CD4-positive, alpha-beta T cell (primary cell): ENCODE measurements at places on chromosomes 13 and 19.

DNA sequence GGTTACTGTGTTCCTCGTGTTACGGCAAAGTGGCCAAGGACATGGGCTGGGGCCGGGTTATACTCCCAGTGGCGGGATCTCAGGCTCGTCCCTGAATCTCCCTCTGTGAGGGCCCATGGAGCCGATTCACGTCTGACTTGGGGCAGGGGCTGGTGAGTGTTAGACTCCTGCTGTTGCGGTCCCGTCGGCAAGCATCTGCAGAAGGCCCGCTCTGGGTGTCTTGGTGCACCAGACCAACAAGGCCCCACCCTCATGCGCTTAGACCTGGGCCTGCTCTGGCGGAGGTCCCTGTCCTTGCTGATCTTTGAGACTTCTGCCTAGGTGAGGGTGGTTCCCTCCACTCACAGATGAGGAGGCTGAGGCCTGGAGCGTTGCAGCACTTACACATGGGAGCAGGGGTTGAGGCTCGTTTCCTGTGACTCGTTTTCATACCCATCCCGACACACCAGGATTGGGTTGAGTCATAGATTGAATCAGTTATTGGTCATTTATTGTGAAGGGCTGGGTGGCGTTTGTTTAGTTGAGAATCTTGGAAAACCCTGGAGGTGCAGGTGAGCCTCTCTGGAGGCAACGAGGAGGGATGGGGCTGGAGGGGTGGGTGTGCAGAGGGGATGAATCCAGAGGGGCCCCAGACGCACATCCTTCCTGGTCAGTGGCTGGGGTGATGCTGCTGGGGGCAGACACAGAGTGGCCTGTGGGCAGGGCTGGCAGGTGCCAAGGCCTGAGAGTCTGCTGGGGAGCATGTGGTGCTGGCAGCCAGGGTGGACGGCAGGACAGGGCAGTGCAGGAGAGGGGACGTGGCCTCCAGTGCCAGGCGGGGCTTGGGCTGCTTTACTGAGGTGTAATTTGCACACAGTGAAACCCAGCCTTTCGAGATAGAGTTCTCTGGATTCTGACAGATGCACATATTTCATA lies 4.6 kb downstream of the EPN1 start:
- no peak for DNase-seq

GRCh38 chr13:97141097-97141496 lies 81.0 kb upstream of the MBNL2 start:
- DNase-seq = no peak

GRCh38 chr13:50208826-50209335 lies 193.6 kb downstream of the KCNRG start:
- no peak for DNase-seq

GRCh38 chr13:79581870-79582315 lies 100.9 kb downstream of the NDFIP2 start:
- no peak for DNase-seq

GRCh38 chr13:83914368-83914767 lies 32.1 kb upstream of the SLITRK1 start:
- no peak for DNase-seq

DNA sequence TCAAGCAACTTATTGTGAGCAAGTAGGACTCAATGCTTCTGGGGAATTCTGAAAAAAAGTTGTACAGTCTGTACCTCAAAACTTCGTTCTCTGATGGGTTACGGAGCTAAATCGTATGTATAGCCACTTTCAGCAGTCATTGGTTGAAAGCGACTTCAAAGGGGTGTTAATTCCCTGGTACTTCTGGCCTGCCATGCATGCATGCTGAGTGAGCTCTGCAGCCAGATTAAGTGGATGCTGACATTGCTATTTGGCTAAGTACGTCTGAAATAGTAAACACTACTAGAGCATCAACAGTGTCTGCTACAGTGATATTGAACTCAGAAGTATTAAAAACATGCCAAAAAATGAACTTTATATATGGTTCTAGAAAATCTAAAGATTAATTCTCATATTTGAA lies 1183.1 kb upstream of the PCDH20 start:
- no peak for DNase-seq

DNA sequence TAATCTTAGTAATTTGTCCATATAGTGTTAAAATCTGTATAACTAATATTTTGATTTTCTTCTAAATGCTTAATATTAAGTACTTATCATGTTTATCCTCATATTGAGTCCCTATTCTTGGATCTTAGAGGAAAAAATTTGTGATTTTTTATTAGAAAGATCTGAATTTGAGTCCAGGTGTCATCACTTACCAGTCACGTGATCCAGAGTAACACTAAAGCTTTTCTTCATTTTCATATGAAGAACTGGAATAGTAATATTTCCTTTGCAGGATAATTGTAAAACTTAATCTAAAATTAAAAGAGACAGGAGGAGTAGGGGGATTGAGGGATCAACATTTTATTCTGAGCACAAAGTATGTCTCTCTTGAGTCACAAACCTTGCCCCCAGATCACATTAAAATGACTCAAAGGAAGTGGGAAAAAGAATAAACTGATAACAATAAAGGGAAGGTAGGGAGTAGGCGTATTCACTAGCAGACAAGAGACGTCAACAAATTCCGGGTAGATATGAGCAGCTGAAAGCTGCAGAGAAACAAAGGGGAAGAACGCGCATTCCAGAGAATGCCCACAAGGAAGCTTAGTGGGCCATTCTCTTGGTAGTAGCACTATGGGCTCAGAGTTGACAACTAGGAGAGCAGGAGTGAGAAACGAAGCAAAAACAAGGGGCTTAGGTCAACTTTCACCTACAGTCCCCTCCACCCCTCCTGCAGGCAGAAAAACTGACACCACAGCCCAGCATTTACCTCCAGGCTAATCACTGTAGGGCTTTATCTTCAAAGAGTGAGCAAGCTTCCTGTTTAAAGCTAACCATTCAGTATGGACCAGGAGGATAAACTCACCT lies 123.1 kb downstream of the SPRY2 start:
- DNase-seq = no peak

GRCh38 chr19:41837981-41838708 lies 6.3 kb downstream of the LYPD4 start:
- DNase-seq = no peak

DNA sequence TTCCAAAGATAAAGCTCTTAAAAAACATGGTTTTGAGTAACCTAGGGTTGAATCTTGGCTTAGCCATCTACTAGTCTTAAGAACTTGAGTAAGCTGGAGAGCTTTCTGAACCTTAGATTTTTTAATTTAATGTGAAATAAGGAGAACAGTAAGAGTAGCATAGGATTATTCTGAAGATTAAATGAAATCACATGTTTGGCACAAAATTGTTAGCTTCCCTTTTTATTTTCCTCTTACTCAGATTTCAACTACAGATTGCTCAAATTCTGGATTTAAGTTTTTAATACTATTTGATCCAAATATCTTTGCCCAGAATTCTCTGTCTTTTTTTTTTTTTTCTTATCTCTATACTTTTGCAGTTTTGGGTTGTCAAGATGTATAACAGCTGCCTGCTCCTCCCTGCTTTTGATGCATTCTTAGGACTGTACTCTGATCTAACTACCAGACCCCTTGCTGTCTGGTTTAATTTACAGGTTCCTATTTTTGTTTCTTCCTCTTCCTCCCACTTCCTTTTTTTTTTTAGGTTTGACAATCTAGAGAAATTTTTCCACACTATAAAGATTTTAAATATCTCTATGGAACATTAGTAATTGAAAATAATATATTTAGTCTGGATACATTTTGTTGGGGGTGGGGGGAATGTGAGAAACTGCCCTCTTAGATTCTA lies 12.3 kb downstream of the POMP start:
- DNase-seq = no peak

GRCh38 chr19:45790942-45791341 lies 1.7 kb downstream of the DMWD start:
- DNase-seq = peak; percentile 25

GRCh38 chr13:105918842-105919741 lies 616.4 kb downstream of the EFNB2 start:
- no peak for DNase-seq

- DNase-seq = no peak
Observed at GRCh38 chr13:43664700-43665191, 122.0 kb downstream of the ENOX1 start.

DNA sequence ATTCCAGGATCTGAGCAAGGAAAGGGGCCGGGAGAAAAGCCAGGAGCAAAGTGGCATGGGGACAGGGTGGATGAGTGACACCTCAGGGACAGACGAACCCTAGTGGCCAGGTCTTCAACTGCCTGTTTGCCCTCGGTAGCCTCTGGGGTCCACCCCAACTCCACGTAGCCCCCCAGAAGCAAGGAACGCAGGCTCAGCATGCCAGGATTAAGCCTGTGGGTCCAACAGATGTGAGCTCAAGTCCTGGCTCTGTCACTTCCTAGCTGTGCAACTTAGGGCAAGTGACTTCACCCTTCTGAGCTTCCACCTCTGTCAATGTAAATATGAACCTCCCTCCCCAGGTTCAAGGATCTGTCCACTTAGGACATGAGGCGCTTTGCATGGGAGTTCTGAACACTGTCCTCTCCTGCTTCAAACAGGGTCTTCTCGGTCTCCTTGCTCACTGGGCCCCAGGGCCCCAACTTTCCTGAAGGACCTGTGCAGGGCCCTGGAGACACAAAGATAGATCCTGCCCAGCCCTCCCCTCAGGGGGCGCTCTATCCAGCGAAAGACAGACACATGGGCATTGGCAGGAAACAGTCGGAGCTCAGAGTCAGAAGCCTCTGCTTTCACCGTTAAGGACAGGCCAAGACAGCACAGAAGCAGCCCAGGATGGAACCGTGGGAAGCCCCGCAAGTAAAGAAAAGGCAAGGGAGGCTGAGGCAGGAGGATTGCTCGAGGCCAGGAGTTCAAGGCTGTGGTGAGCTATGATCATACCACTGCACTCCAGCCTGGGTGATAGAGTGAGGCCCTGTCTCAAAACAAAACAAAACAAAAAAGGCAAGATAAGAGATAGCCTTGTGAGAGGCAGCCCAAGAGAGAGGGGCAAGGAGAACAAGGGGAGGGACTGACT lies 13.2 kb downstream of the SYDE1 start:
- DNase-seq = no peak

DNA sequence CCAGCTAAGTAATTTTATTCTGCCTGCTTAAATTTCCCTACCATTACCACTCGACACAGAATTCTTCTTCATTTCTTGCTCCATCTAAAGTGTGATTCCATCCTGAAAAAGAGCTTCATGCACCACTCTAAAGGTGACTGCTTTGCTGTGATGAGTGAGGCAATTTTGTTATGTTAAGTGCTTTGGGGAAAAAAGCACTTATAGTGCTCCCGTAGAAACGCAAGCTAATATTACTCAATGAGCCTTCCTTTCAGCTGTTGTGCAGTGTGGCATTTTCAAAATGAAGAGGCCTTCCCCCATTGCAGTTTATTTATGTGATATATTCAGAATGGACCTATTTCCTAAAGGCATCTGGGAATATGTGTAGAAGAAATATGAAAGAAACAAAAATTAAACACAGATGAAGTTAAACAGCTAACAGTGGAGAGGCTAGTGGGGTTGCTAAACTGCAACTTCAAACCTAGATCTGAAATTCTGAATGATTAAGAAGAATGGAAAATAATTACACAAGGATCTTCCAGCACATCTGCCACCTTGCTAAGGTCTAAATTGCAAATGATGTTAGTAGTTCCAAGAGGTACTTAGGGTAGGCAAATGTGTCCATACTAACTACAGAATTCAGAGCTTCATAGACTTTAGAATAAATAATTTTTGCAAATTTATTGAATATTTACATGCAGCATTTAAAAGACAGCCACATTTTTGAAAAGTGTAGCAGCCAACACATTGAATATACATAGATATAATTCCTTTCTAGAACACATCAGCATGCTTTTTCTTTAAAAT lies 211.7 kb downstream of the DCT start:
- DNase-seq = no peak

GRCh38 chr19:34220472-34221063 lies 33.8 kb upstream of the GARRE1 start:
- peak; percentile 46 for DNase-seq

DNA sequence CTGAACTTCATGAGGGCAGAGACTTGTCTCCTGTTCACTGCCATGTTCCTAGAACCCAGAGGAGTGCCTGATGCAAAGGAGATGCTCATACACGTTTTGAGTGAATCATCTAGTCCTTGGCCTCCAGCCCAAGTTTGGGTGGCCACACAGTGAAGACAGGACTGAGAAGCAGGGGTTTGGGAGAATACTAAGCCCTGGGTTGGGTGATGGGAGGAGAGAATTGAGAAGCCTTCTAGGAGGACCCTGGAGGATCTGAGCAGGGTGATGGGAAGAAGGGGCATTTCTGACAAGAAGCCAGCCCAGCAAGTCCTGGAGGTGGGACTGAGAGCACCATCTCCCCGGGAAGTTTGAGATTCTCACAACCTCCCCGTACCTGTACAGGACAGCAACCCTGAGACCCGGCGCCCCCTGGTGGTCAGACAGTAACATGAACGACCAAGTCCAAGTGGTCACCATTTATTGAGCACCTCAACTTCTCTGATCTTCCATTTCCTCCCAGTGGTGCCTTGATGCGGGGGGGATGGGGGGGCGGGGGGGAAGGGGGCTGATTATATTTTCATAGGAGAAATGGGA lies 11.0 kb downstream of the CTU1 start:
- DNase-seq = peak; percentile 66

DNA sequence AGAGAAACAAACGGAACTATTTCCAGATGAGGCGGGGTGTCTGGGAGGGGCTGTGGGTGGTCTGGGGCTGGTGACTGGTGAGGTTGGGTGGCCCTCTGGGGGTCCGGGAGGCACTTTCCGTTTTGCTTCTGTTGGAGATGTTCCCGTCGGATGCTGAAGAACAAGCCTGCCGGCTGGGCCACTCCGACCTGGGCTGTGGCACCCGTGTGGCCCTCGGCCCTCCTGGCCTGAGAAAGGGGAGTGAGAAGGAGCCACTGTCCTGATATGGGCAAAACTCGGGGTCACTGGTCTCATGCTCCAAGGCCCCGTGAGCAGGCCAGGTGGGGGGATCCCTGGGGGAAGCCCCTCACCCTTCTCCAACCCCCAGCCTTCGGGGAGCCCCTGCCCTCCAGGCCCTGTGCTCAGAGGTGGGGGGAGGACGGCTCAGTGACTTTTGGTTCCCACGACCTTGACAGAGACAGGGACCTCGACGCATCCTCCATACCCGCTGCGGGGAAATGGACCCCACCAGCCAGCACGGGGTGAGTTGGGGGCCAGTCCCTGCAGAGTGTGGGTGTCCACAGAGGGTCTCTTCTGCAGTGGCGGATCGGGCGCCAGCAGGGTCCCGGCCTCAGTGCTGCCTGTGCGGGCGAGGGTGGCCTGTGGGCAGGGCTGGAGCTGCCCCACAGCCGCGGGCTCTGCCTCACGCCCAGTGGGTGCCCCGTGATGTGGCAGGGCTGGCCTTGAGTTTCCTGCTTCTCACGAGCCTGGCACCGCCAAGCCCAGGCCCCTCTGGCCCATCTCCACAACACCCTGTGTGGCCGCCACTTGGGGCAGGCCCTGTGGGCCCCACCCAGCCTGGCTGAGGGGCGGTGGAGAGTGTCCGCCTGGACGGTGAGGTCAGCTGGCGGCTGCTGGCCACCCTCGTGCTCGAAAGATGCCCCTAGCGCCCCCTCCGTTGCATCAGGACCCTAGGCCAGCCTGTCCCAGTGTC lies 4.4 kb upstream of the TBXA2R start:
- DNase-seq = no peak

DNA sequence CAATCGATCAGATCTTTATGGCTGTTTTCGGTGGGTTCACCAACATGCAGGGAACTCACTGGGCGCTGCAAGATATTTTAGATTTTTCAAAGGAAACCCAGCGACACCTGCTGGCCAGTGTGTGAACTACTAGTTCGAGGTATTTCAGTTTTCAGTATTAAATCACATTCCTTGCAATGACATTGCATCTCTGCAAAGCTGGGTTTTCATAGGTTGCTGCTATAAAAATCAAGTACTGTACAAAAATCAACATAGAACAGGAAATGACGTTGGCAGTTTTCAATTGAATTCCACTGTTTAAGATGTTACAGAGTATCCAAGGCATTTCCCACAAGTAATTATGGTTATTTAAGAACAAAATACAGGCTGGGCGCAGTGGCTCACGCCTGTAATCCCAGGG lies 17.6 kb downstream of the LIG1 start:
- DNase-seq = peak; percentile 63
